Lower leg skin (tissue), 4 donors: ENCODE measurements at places on chromosomes 11 and 22. TPM values are rescaled to one million over a fixed set of nuclear protein-coding genes. Genes with fewer than 3 reads are reported as not detected.

GAS2L1 gene
- total RNA-seq, result 66.8 TPM

TRIM6 gene
- 2.3 TPM for total RNA-seq

RSF1 gene
- 51.5 TPM for total RNA-seq

AP1B1 gene
- total RNA-seq, result 95.5 TPM

DNAJB7 gene
- total RNA-seq, result not detected

TSGA10IP gene
- not detected for total RNA-seq

P2RY2 gene
- 8.7 TPM for total RNA-seq

SYT9 gene
- total RNA-seq, result 0.71 TPM

C22orf15 gene
- total RNA-seq, result not detected

MMP13 gene
- not detected for total RNA-seq

DMC1 gene
- total RNA-seq, result 3.5 TPM

DNA sequence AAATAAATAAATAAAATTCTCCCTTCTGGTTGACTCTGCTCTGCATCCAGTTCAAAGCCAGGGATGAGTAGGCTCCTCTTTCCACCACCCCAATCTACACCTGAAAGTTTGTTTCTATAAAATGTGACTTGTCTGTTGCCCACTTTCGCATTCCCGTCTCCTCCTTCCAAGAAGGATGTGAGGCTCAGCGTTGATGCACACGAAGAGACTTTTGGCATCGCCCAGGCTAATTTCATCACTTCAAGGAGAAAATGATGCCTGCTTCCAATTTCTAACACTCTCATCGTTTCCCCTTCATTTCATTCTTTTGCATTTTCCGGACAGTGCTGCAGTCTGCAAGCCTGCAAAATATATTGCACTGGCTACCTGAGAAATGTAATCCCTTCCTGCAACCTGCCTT is 3.9 kb downstream of the MPPED1 start:
- no peak for DNase-seq

- DNase-seq, result no peak
Measured at GRCh38 chr22:21803811-21804249, 63.6 kb downstream of the MAPK1 start.

DNA sequence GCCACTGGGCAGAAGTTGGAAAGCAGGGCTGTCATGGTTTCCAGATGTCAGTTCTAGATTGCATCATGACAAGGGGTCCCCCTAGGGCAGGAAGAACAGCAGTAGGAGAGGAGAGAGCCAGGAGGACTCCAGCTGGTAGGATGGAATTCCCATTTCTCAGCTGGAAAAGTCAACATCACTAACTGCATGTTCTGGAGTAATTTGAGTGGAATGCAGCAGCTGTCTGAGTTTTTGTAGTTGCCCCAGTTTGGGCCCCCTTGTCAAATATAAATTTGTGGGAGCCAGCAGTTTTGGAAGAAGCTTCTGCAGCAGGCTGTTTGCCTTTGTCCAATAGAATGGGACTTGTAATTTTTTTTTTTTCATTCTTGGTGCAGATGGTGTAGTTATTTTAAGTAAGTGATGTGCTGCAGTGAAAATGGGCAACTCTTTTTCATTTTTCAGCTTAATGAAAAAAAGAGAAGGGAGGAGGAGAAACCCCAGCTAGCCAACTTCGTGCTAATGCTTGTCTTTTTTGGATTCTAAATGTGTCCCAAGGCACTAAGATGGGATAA is 86.9 kb downstream of the LDLRAD3 start:
- DNase-seq, result no peak

DNA sequence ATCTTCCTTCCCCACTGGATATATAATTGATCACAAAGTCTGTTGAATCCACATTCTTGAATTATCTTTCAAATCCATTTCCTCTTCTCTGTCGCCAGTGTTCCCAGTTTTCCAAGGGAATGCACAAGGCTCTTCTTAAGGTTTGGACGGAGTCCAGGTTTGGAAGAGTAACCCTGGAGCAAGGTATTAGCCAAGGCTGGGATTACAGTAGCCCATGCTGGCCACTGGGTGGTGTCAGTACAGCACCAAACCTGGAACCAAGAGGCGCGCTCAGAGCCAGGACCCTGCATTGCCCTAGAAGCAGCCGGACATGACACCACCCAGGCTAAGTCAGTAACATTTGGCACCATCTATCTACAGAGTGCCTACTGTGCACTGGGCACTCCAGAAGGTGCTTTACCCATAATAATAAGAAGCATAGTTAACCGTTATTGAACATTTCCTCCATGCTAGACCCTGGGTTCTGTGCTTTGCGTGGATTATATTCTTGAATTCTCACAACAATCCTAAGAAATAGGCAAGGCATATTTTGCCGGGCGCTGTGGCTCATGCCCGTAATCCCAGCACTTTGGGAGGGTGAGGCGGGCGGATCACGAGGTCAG is 48.0 kb upstream of the CLPB start:
- DNase-seq, result peak; percentile 88

DNA sequence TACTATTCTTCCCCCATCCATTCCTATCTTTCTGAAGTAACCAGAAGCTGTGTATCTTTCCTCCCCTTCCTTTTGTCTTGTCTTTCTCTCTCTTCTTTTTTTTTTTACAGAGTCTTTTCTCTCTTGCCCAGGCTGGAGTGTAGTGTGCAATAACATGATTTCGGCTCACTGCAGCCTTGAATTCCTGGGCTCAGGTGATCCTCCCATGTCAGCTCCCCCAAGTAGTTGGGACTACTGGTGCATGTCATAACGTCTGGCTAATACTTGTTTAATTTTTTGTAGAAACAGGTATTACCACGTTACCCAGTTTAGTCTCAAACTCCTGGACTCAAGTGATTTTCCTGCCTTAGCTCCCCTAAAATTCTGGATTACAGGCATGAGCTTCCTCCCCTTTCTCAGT is 86.5 kb downstream of the IGLL5 start:
- no peak for DNase-seq

DNA sequence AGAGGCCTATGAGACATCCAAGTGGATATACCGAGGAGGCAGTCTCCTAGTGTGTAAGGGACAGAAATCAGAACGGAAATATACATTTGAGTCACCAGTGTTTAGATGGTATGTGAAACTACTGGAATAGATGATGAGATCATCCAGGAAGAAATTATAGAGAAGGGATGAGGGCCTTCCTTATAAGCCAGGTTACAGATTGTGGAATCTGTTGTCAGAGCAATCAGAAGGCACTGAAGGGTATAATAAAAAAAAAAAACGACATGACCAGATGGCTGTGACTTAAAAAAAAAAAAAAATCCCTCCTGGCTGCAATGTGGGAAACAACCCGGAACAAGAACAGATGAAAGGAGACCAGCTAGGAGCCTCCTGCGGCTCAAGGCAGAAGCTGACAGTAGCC is 2.7 kb downstream of the MAJIN start:
- DNase-seq, result no peak

DNA sequence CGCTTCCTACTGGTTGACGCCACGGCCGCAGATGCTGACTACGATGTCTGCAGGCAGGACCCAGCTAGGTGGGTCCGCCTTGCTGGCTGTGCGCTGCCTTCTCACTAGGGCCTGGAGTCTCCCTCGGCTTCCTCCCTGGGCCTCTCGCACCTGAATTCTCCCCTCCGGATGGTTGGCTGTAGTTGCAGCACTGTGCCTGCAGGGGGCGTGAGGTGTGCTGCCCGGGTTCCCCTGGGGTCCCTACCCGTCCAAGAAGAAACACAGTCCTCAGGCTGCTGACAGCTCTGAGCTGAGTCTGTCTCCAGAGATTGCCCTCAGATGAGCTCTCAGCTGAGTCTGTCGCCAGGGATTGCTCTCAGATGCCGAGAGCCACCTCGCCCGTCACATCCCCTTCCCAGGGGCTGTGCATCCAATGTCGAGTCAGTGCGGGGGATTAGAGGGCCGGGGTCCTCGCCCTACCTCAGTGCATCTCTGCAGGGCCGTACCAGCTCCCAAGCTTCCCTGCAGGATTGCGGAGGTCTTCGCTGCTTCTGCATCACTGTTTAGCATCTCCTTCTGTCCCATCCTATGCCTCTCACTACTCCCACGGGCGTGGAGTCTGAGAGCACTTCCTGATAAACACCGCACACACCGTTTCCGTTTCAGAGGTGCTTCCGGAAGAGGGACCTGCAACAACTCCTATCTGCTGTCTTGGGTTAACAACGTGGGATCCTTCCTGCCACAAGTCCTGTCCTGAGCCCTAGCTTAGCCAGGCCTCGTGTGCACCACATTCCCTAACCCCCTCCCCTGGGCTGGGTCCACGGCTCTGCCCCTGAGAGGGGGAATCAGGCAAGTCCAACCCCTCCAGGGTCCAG is 196.9 kb downstream of the CSNK2A3 start:
- no peak for DNase-seq

- DNase-seq, result no peak
Measured at GRCh38 chr11:7851391-7851790, 54.6 kb upstream of the OR5P2 start.

DNA sequence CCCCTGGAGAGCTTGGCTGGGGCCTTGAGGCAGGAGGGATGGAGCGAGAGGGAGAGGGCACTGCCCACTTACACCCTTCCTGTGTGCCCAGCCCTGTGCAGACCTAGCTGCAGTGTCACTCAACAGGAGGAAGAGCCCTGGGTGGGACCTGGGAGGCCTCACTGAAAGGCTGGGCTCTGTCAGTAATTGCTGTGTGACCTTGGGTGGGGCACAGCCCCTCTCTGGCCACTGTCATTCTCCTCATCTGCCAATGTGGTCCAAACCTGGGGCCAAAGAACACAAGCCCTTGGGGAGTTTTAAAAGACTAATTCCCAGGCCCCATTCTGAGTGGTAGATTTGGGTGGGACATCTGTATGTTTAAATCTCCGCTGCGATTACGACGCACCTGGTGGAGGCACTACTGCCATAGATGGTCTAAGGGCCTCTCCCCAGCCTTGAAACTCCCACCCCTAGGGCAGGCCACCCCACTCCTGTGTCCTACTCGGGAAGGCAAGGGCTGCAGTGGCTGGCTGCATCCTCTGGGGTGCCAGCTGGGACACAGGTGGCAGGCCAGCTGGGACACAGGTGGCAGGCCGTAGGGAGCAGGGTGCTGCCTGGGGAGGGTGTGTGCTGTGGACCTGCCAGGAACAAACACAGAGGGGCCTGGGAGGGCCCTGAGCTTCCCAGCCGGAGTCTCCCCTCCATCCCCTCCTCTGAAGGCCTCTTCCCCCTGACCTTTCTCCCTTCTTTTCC is 12.3 kb upstream of the SOX10 start:
- no peak for DNase-seq

GRCh38 chr11:62025487-62026105 is 58.2 kb upstream of the FTH1 start:
- DNase-seq, result peak; percentile 92

GRCh38 chr11:78417175-78417887 is at the start of gene GAB2:
GAB2 (minus strand) TSS chr11:78417820; CDS start chr11:78417720, 100 bp downstream.
- no peak for DNase-seq

- no peak for DNase-seq
Measured at GRCh38 chr11:103436131-103436770, 327.0 kb downstream of the DYNC2H1 start.

- DNase-seq, result no peak
Measured at GRCh38 chr11:33575311-33575710, 125.3 kb downstream of the C11orf91 start.

DNA sequence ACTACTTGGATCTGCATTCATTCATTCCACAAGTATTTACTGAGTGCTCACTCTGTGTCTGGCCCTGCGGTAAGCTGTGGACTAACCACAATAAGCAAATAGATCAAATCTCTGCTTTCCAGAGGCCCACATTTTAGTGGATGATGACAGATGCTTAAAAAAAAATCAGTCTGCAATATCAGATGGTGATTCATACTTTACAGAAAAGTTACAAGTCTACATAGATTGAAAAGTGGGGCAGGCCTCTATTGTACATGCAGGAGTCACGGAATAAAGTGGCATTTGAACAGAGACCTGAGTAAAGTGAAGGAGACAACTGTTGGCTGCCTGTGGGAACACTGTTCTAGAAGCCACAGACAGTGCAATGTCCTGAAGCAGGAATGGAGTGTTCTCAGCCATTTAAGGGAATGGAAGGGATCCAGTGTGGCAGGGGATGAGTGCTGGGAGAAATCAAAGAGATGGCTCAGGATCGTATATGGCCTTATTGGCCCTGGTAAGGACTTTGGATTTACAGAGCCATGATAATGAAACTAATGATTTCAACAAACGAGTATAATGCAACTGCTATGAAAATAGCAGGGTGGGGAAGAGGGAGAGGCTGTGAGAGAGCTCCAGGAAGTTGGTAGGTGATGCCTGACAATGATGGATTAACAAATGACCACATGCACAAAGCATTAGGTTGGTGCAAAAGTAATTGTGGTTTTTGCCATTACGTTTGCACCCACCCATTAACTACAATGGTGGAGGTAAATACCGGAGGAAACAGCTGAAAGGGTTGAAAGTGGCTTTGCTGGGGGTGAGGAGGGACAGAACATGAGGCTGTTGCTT is 31.1 kb downstream of the TMEM45B start:
- no peak for DNase-seq

DNA sequence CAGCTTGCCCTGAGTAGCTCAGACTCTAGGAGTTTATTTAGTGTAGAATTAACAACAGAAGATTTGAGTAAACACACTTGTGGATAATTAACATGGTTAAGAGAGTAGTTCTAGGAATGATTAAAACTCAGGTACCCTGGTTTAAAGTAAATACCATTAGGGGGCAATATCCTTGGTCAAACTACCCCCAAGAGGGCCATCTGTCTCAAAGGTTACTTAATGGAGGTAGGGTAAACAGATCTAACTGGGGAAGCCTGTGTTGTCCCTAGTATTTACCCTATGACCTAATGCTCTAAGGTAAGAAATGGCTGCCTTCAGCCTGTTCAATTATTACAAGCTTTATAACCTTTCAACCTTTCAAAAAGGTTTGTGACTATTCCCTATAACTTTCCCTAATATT is 10.6 kb upstream of the GLYATL1 start:
- no peak for DNase-seq

DNA sequence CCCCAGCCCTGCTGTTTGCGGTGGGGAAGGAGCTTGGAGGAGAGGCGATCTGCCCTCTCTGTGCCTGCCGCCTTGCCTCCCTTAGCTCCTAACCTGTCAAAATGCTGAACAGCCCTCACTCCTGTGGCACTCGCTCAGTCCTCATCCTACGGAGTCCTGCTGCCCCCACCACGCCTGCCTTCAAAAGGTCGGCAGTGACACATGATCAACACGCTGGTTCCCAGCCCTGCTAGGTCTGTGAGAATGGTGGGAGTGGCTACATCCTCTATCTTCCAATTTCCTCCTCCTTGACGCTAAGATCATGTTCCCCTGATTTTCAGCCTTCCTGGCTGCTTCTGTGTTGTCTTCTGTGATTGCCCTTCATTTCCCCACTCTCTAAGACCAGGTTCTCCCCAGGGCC is 120.2 kb upstream of the TBCEL start:
- DNase-seq, result no peak

DNA sequence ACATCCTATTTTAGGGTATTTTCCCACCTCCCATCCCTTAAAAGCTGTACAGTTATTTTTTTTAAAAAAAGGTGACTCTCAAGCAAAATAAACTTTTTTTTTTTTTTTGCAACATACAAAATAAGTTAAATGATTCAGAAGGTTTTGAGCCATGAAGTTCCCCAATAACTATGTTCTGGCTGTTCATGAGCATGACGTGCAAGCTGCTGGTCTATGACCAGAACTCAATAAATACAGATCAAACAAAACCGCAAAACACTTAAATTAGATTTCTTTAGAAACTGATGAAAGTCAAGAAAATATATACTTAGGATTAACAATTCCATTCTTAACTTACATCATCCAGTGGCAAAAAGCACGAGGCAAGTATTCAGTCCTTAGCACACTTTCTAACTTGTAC is 24.1 kb upstream of the CLNS1A start:
- no peak for DNase-seq

GRCh38 chr11:130638033-130638432 is 189.6 kb downstream of the ADAMTS15 start:
- DNase-seq, result no peak

- no peak for DNase-seq
Measured at GRCh38 chr11:22244986-22245592, 52.2 kb downstream of the ANO5 start.

- DNase-seq, result no peak
Measured at GRCh38 chr11:69319255-69320106, 25.5 kb downstream of the MYEOV start.
